NCI-H2029 (cell line): ENCODE measurements at places on chromosomes 7 and 10.

- DNase-seq = no peak
Measured at GRCh38 chr10:3887885-3888476, 103.0 kb upstream of the KLF6 start.

- DNase-seq = no peak
Measured at GRCh38 chr10:56646329-56647111, 285.5 kb upstream of the ZWINT start.

GRCh38 chr7:158018098-158018762, 569.4 kb downstream of the PTPRN2 start:
- DNase-seq = no peak

GRCh38 chr10:111030042-111030750, 46.6 kb upstream of the ADRA2A start:
- DNase-seq = no peak

GRCh38 chr10:132350391-132350790, 18.4 kb downstream of the LRRC27 start:
- no peak for DNase-seq

- DNase-seq = no peak
Measured at GRCh38 chr10:124641282-124642087, 102.7 kb downstream of the FAM53B start.
